ENCODE measurements at places on chromosomes 16 and 17.

- no peak for DNase-seq
These were observed 1.9 kb downstream of the NOD2 start for GRCh38 chr16:50695017-50696000.

DNA sequence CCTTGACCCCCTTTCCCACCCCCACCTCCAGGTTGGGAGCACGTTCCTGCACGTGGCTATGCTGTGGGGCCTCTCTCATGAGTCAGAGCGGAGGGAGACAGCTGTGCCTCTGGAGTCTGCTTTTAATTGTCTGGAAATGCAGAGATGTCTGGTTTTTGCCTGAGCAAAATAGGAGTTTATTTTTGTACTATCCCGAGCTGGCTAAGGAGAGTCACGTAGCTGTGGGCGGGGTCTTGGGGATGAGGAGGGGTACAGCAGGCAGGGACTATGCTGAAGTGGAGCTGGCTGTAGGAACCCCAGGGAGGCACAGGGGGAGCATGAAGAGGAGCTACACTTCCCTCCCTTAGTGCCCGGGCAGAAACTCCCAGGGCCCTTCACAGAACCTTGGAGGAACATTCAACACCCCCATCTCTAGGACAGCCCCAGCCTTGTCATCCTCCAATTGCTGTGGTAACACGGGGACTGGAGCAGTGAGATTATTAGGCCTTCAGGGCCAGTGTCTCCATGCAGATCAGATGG, 44.7 kb upstream of the LGALS9 start:
- DNase-seq: no peak

- DNase-seq: no peak
These were observed 782 bp downstream of the FAM83G start for GRCh38 chr17:19003543-19004420.

DNA sequence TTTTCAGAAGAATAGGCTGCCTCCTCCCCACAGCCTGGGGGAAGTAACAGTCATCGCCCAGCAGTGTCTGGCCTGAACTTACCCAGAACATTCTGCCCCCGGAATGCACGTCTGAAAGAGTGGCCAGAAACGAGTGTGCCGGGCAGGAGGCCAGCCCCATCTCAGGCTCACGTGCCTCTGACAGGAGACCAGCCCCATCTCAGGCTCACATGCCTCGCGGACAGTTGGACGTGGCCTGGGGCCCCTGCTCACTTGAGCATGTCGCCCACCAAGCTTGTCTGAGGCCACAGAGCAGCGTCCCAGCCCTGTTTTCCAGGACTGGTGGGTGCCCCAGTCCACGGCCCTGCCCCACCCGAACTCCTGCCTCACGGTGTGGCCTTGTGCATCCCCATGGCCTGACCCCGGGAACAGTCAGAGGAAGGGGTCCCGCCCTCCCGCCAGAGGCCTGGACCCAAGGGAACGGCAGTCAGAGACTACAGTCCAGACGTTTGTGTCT, 16.3 kb upstream of the CDH15 start:
- no peak for DNase-seq

DNA sequence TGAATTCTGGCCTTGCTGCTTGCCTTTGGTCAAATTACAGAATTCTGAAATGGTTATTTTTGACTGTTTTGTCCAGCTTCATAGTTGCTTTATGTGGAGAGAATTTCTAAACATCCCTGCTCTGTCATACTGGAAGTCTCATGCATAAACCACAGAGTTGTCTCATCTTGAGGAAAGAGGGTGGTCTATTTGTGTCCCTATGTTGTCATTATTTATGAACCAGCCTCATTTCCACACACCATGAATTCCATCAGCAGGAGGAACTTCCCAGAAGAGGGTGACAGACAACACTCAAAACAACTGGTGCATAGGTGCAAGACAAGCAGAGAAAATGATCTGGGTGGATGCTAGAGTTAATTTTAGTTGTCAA, 525.8 kb upstream of the GOT2 start:
- DNase-seq: no peak

- DNase-seq: no peak
These were observed 171.7 kb downstream of the LAT start for GRCh38 chr16:29156511-29156910.

- DNase-seq: no peak
These were observed 20.2 kb upstream of the MAPT start for GRCh38 chr17:45874151-45874550.

GRCh38 chr16:11482946-11483748, 103.6 kb downstream of the LITAF start:
- no peak for DNase-seq

DNA sequence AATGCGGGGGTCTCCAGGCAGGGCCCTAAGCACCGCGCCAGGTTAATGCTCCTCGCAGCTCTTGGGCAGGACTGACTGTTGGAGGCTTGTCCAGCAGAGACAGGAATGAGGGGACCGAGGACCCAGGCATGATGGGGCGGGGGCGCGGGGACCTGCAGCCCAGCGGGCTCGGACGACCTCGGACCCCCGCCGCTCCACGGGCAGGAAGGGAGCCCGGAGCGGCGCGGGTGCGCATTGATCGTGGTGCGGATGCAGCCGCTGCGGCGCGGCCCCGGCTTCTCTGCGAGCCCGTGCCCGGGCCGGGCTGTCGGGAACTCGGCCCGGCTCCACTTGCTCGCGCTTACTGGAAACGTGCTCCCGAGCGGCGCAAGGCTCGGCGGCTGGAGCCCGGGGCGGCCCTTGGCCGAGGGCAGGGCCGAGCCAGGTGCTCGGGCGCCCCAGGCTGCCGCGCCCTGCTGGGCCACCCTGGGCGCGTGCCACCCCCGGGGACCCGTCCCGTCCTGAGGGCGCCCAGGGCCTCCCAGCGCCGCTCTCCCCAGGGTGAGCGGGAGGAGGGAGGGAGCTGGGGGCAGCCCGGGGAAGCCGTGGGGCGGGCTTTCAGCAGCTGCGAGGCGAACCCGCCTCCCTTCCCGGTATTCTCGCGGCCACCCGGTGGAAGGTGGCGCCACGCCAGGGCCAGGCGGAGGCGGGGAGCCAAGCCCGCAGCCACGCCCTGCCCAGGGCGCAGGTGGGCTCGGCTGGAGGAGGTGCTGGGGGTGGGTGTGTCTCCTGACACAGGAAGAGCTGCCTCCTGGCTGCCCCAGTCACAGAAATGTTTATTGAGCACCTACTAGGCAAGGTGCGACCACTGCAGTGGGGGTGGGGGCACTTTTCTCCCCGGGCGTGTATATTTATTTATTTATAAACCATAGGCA, 45.9 kb downstream of the SOCS3 start:
- peak; percentile 79 for DNase-seq

DNA sequence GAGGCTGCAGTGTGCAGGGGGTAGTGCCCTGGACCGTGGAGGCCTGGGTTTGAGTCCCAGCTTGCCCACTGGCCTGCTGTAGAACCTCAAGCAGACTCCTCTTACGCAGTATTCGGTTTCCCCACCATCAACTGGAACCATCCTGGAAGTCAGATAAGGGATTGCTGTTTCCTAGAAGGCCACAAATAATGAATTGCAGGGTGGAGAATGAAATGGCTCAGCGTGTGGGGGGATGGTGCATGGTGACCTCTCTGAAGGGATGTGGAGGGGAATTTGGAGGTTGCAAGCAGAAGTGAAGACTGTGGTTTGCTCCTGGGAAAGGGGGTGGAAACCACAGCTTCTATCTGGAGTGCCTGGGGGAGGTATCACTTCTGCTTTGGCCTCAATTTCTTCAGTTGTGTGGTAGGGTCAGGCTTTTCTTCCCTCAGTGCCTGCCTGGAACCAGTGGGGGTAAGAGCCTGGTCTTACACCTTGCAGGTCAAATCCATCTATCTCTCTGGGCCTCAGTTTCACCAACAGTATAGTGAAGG, 1.7 kb downstream of the ADGRG5 start:
- peak; percentile 33 for DNase-seq

DNA sequence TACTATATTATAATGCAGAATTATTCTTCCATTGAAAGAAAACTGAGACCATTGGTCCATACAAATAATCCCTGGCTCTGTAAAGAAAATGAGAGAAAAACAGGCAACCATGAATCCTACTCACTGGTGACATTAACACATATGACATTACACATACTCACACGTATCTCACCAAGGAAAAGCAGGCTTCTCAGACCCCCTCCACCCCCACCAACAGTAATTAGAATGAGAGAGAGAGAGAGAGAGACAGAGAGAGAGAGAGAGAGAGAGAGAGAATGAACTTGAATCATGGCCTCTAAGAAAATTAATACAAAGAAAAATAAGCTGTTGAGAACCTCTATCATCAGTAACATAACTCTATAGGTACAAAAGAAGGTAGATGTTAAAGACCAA, 132.0 kb downstream of the SNX11 start:
- DNase-seq: no peak

- no peak for DNase-seq
These were observed 21.1 kb downstream of the CACNG4 start for GRCh38 chr17:66985338-66986237.

- DNase-seq: peak; percentile 88
These were observed 1.7 kb downstream of the HS3ST3B1 start for GRCh38 chr17:14302431-14303099.

DNA sequence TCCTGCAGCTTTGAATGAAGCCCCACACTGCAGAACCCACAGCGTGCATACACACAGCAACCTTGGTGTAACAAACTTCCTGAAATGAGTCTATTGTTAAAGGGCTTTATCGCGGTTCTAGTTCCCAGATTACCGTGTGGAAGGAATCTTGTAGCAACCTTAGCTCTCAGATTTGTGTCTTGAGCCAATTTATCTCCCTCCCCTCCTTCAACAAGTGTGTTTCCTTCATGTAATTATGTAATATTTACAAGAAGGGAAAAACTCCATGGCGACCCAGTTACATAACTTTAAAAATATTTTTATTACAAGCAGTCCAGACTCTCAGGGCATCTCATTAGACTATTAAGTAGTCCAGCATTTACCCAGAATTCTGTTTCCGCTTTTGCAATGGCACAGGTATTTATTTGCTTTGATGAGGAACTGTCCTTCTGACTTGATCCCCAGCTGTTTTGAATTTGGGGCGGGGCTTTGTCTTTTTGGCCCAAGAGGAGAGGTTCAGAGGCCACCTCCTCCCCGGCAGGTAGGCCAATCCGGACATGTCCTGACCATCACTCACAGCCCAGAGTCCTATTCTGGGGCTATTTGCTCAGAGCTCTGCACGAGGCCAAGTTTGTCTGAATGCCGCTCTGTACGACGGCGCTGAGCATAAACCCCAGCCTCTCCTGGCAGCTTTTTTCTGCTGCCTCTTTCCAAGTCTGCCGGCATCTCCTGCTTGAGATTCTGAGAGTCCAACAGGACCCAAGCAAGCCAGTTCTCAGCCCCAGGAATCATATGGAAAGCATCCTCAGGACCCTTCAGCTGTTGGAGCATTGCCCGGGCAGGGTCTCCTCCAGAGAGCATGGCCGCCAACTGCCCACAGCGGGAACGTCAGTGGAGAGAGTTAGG, 35.6 kb downstream of the CLEC16A start:
- DNase-seq: no peak

DNA sequence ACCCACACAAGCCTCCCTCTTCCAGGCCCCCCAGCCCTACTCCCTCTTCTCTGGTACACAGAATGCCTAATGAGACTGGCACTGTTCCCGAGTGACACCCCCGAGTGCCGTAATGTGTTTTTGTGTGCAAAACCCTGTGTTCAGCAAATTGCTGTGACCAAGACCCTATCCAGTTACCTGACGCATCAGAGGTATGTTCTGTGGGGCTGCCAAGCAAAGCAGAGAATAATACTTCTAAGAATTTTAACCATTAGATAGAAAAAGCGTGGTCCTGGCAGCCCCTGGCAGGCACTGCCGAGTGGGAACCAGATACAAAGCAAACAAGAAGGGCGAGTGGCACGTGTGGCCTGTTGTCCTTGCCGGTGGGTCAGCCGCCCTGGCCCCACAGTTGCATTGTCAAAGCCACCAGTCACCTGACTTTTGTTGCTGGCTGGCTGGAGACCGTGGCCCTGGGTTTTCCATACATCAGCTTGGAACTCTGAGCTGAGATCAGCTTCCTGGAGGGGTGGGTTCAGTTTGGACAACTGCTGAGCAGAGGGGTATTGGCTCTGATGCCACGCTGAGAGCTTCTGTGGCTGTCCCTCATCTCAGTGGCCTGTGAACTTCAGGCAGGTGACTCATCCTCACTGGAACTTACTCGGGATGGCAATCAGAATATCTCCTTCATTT, 69.1 kb upstream of the BRD7 start:
- no peak for DNase-seq

GRCh38 chr17:79838522-79839274, 542 bp downstream of the CBX4 start:
- DNase-seq: peak; percentile 61

DNA sequence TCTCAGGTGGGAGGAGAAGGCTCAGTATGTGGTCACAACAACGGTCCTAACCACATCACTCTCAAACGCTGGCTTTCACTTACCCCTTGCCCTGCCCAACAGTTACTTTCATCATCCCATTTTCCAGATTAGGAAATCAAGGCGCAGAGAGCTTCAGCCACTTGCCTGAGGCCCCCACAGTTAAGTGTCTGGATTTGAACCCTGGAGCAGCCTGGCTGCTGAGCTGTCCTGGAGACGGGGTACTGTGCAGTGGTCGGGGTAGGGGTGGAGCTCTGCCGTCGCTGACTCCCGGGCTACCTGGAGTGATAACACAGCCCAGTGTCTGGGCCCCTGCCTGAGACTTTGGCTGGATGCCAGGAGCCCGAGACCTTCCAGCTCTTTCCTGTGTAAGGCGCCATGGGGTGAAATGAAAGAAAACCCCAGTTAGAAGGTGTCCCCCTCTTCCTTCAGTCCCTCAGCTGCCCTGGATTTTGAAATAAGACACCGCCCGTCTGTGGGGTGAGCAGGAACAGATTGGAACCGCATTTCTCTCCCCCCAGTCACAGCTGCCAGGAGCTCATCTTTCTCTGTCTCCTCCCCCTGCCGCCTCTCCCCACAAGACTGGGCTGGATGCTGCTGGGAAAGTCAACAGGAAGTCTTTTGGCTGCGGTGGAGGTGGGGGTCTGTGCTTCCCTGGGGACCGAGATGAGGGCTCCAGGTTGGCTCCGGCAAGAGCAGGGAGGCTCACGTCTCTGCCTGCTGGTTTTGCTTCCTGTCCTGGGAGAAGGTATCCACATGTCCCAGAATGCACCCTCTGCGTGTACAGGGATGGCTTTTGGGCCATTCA, 280.2 kb downstream of the SEC14L1 start:
- peak; percentile 64 for DNase-seq

- DNase-seq: no peak
These were observed 10.1 kb downstream of the GAS2L2 start for GRCh38 chr17:35742896-35743477.

GRCh38 chr17:60749050-60749449, 71.4 kb downstream of the BCAS3 start:
- no peak for DNase-seq

- DNase-seq: peak; percentile 6
These were observed 13.7 kb downstream of the BLMH start for GRCh38 chr17:30278032-30278431.

GRCh38 chr17:57875290-57876022, 25.6 kb upstream of the MRPS23 start:
- DNase-seq: no peak

DNA sequence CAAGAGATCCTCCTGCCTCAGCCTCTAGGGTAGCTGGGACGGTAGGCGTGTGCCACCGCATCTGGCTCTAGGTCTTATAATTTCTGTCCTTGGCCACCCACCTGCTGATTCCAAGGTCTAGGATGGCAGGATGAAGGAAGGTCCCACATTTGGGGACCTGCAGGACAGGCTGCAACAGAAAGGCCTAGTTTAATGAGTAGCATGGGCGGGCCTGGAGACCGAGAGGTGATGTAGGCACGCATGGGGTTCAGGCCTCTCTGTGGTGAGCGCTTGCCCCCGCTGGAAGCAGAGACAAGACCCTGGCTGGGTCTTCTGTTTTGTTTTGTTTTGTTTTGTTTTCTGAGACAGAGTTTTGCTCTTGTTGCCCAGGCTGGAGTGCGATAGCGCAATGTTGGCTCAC, 33.7 kb downstream of the TMEM235 start:
- DNase-seq: no peak

- no peak for DNase-seq
These were observed 128.1 kb upstream of the CCL2 start for GRCh38 chr17:34126965-34127364.

- no peak for DNase-seq
These were observed 39.4 kb downstream of the HEATR6 start for GRCh38 chr17:60039114-60039846.
